Activated CD8-positive, alpha-beta memory T cell treated with anti-CD3 and anti-CD28 coated beads for 1 hour (primary cell): ENCODE measurements at places on chromosomes 16 and 17.

DNA sequence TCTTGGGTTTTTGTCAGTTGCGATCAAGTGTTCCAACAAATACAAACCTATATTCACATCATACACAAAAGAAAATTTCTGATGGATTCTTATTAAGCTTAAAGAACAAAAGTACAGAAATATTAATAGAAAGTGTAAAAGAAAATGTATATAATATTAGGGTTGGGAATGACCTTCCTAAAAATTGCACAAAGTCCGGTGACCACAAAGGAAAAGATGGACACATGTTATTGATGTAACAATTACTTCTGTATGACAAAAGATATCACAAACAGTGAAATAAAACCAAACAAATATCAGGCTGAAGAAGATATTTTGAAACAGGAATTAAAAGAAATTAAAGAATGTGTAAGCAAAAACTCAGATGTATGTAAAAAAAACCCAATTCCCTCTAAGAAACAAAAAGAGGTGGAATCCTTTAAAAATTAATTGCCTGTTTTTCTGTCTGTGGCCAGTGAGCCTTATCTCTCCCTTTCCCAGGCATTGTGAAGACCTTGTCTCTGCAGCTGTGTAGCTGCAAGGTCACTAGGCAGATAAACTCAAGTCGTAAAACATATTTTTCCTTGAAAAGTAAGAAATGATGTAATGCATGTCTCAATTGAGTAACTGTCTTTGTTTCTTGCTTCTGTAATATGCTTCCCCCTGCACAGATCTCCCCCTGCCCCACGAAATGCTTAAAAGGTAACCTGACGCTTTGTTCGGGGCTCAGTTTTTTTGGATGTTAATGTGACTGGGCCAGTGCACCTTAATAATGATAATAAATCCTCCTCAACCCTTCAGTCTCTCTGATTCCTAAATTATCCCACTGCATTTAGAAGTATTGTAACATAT, 2.8 kb downstream of the ST6GALNAC1 start:
- no peak for DNase-seq

GRCh38 chr17:50396261-50397110, 837 bp downstream of the LRRC59 start:
- no peak for DNase-seq

- DNase-seq = no peak
These were observed 13.9 kb upstream of the NCBP3 start for GRCh38 chr17:3859940-3860339.

DNA sequence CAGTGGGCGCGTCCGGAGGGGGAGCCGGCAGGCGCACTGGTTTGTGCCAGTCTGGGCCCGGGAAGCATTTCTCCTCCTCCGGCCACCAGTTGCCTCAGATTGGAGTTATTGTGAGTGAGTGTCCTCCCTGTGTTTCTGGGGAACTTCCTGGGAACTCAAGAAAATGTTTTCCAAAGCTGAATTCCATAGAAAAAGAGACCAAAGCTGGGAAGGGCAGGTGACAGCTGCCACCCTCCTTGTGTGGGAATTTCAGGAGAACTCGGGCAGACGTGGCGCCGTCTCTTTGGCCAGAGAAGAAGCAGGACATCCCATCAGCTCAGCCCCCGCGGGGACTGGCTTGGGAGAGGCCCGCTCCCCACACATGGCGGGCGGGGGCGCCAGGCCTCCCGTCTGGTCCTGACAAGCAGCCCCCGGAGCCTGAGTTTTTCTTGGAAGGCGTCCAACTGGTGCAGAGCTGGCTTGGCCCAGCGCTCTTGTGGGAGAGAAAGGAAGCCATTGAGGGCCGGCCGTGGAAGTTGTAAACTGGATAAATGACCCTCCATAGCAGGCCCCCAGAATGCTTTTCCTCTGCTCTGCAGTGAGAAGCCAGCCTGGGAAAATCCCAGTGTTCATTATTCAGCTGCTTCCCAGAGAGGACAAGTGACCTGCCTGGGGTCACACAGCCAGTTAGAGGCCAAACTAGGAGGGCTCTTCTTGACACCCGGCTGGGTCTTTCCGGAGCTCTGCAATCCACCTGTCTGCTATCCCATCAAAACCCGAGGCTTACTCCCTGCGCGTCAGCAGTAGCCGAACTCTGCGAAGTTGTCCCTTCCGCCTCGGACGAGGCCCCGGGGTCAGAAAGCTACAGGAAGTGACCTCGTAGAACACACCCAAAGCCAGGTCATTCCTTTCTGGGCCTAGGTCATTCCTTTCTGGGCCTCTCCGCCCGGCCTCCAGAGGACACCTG, 39.2 kb upstream of the GSE1 start:
- DNase-seq = no peak

GRCh38 chr17:19482576-19482975, 51.1 kb upstream of the SLC47A1 start:
- DNase-seq = no peak

GRCh38 chr17:75959051-75959838, 18.4 kb upstream of the FBF1 start:
- DNase-seq = no peak

DNA sequence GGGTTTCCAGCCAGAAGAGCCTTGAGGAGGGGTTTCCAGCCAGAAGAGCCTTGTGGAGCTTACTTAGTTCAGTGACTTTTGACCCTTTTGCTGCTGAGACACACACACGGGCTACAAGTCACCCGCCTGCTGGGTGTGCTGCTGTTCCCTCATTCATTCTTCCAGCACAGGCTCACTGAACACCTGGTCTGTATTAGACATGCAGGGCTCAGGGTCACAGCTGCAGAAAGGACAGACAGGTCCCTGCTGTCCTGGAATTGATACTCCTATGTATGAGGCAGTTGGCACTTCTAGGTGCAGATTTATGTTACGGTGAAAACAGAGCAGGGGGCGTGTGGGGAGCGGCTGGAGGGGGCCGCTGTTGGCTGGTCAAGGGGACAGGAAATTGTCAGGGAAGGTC, 6.8 kb downstream of the CACNG4 start:
- no peak for DNase-seq

GRCh38 chr16:12314653-12315185, 338.2 kb downstream of the SNX29 start:
- DNase-seq = no peak

GRCh38 chr17:63276821-63277220, 169.3 kb downstream of the CYB561 start:
- DNase-seq = no peak

GRCh38 chr16:56057151-56057550, 134.1 kb upstream of the GNAO1 start:
- DNase-seq = no peak

DNA sequence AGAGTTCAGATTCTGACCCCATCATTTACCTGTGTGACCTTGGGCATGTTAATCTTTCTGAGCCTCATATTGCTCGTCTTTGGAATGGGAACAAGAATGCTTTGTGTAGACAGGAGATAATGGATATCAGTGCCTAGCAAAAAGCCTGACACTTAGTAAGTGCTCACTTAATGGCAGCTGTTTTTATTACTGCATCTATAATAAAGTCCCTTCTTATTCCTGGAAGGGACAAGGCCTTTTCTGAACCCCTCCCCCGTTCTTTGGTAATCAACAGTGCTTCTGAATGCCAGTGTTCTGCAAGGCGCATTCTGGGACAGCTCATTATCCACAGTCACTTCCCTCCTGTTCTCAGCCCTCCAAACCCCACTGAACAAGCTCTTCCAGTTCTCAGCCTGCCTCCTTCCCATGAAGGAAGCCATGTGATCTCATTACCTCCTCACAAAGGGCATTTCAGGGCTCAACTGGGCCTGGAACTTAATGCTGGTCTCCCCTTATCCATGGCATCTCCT, 25.1 kb upstream of the SUPT4H1 start:
- no peak for DNase-seq

- DNase-seq = no peak
These were observed 10.4 kb upstream of the KDM6B start for GRCh38 chr17:7823581-7824001.

- DNase-seq = no peak
These were observed 12.3 kb upstream of the MEIOB start for GRCh38 chr16:1884155-1884760.

DNA sequence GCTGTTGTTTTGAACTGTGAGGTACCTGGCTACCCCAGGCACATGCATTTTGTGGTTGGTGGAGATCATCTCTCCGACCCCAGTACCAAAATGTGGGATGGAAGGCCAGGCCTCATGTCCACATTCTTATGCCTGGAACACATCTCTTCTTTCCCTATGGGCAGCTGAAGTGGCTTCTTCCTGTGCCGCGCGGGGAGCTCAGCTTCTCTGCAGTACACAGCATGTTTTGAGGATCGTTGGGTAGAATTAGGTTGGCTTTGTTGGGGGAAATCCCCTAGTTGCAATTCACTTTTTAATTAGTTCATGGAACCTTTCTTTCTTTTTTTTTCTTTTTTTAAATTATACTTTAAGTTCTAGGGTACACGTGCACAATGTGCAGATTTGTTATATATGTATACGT, 242.1 kb downstream of the MSI2 start:
- no peak for DNase-seq

DNA sequence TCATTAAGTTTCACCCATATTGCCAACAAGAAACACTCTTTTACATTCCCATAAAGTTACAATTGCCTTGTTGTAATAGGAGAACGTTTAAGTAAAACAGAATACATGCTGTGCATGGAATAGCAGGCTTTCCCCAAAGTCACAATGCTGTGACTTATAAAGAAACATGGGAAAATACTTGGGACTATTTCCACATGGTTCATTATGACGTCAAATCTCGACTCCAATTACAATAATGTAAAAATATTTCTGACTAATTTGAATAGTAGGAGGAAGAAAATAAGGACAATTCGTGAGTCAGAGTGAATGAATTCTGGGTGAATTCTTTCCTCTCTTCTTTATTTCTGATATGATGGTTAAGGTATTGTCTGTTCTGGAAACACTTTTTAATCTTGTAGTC, 52.8 kb downstream of the CDH11 start:
- no peak for DNase-seq

DNA sequence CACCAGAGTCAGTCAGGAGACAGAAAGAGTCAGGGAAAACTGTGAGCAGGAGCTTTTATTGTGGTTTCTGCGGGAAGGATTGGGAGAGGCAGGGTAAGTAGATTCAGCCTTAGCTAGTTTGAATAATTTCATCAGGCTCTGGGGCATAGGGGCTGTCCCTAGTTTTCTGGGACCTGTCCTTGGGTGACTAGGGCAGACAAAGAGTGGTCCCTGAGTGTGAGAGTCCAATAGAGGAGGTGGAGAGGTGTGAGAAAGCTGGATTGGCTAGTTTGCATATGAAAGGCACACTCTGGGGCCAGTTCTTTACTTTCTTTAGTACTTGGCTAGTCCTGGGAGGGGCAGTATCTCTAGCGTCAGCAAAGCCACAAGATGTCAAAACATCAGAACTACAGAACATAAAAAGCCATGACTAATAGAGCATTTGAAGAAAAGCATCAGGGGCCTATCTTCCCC, 255.6 kb downstream of the HS3ST3A1 start:
- no peak for DNase-seq

GRCh38 chr16:10896723-10897122, 19.7 kb downstream of the CIITA start:
- DNase-seq = no peak

GRCh38 chr16:66878067-66878466, 2.2 kb upstream of the PDP2 start:
- no peak for DNase-seq

- no peak for DNase-seq
These were observed 46.9 kb downstream of the TEKT5 start for GRCh38 chr16:10647721-10648296.

GRCh38 chr16:87982581-87983041, 31.4 kb downstream of the BANP start:
- DNase-seq = no peak

GRCh38 chr17:80907281-80907680, 84.4 kb upstream of the CHMP6 start:
- DNase-seq = no peak

DNA sequence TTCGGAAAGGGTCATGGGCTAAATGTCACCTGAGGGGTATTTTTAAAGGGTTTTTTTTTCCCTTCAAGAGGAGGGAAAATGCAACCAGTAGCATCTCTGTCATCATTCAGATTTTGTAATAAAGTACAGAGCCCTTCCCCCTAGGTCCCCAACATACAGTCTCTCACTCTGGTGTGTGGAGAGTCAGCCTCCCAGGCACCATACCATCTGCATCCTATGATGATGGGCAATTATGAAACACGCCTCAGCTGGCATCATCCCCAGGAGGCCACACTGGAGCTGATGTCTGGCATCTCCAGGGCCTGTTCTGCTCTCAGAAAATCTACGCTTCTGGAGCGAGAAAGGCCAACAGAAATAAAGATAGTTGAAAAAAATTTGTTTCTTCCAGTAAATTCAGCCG, 32.0 kb downstream of the TBX4 start:
- no peak for DNase-seq

DNA sequence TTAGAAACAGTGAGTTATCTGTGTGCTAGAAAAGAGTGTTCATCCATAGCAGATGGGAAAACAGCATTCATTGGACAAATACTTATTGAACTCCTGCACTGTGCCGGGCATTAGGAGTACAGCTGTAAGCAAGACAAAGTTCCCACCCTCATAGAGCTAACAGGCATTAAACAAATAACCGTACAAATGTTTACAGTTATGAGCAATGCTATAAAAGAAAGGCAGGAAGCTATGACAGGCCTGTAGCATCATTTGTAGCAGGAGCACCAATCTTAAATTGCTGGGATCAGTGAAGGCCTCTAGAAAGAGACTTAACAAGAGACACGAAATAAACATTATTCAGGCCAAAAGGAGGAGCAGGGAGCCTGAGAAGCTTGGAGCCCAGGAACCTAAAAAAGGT, 15.6 kb downstream of the SDR42E1 start:
- no peak for DNase-seq

- DNase-seq = no peak
These were observed 378.4 kb upstream of the CDH5 start for GRCh38 chr16:65988024-65988595.
